Suppressor macrophage treated with lipopolysaccharide for 4 hours (primary cell): ENCODE measurements at places on chromosomes 3 and 15.

DNA sequence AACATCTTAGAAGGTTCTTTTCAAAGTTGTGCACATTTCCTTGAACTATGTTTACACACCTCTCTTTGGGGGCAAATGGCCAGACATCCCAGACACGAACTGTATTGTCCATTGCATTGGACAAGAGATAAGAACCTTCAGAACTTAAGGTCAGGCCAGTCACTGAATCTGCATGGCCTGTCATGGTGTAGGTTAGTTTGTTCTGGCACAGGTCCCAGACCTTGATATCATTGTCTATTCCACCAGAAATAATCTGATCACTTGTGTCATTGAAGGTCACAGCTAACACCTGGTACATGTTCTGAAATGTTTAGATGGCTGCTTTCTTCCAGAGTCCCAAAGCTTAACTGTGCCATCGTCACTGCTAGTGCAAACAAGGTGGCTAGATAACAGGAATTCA, 55.7 kb downstream of the KCNAB1 start:
- DNase-seq, result no peak

DNA sequence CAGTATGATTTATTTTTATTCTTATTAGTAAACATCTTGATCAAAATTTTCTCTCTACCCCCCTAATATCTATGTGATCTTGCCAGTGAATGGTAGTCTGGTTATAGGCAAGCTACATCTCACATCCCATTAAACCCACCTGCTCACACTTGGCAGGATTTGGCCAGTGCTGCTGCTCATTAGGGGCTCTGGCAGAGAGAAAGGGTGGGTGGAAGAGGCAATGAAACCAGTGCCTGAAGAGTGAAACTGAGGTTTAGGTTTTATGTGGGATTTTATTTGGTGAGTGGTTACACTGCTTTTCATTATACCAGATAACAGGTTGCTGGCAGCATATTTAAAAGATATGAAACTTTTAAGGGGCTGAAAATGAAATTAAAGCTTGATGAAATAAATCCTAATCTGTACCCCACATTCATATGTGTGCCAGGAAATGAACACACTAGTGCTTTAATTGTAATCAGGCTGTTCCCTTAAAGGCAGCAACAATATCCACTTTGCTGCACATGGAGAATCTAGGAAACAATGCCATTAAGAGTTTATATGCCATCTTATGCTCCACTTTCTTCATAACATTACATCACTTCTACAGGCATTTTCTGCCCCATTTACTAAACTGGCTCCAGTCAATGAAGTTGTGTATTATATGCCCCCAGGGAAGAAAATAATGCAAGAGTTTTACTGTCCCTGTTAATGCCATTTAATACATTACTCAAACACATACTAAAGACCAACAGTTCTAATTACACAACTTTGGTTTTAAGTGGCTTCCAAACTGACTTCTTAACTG, 688.7 kb downstream of the MECOM start:
- no peak for DNase-seq

- no peak for DNase-seq
These were observed 14.5 kb downstream of the NUP210 start for GRCh38 chr3:13405614-13406013.

DNA sequence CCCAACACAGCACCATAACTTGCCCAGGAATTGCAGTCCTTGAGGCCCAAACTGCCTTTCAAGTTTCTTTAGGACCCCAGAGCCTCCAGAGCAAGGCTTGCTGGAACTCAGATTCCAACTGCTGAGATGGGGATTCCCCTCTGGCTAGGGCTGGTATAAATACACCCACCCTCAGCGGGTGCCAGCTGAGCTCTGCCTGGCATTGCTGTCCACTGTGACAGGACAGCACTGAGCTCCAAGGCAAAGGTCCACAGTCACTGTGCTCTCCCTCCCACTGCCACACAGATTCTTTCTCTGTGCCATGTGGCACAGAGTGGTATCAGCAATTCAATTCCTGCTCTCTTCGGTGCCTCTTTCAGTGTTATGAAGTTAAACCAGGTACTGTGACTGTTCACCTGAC, 304.2 kb upstream of the LMCD1 start:
- DNase-seq, result no peak

GRCh38 chr3:141385406-141386125, 17.3 kb downstream of the ZBTB38 start:
- no peak for DNase-seq

GRCh38 chr3:114659109-114660061, 365.6 kb downstream of the TIGIT start:
- no peak for DNase-seq

DNA sequence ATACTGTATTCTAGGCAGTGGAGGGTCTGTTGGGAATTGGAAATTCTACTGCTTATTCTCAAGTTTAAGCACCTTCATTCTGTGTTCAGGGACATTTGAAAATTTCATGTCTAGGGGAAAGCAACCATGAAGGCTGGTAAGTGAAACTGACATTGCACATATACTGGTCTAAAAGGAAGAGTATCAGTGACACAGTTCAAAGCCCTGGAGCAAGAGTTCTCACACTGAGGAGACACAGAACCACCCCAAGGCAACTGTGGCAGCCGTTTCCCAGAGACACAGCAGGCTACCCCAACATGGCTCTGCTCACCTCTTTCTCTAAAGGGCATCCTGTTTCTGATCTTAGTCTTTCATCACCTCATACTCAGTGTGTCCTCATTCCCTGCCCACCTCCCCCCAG, 67.5 kb downstream of the KCNMB2 start:
- DNase-seq, result no peak

- no peak for DNase-seq
These were observed 77.2 kb downstream of the CEMIP start for GRCh38 chr15:80856400-80856799.

DNA sequence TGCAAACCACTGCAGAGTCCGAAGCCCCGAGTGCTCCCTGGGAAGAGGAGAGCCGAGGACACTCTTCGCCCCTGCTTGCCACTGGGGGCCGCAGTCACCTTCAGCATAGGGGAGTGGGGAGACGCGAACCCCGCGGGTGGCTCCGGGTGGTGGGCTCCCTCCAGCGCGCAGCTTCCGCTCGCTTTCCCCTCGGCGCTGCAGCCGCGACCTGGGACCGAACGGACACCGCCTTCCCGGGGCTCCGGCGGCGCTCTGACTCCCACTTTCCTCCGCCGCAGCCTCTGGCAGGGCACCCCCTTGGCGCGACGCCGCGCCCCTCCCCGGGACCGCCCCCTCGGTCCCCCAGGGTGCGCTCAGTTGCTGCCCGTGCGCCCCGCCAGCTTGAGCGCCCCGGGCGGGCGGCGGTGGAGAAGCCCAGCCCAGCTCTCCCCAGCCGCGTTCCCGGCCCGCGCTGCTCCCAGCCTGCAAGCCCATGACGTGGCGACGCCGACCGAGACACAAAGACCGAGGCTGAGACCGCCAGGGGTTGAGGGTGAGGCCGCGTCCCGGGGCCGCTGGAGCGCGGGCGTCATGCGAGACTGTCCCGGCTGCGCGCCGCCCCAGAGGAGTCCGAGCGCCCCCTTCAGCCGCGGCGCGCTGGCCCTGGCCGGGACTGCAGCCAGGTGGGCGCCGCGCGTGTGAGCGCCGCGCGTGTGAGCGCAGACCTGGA, at the start of gene MINAR1:
Gene MINAR1 (plus strand): TSS at position 701 of the 709 bp plus-strand sequence. CDS start 23,812 bp downstream, outside the sequence.
- peak; percentile 15 for DNase-seq

DNA sequence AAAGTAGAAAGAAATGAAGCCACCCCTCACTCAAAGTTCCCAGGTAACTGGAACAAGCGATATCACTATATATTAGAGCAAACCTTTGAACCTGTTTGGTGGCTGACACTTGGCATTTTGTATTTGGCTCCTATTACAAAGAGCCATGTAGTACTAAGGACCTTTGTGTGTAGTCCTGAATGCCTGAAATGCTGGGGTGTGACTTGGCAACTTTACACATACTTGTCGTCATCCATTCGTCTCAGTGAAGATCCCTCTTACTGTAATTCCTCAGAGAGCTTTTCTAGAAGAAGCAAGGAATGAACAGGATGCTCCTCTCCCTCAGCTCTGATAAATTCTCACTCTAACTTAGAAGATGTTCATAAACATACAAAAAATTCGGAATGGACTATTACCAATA, 216.1 kb upstream of the CDIN1 start:
- no peak for DNase-seq

GRCh38 chr3:110618512-110619226, 452.9 kb upstream of the NECTIN3 start:
- no peak for DNase-seq

DNA sequence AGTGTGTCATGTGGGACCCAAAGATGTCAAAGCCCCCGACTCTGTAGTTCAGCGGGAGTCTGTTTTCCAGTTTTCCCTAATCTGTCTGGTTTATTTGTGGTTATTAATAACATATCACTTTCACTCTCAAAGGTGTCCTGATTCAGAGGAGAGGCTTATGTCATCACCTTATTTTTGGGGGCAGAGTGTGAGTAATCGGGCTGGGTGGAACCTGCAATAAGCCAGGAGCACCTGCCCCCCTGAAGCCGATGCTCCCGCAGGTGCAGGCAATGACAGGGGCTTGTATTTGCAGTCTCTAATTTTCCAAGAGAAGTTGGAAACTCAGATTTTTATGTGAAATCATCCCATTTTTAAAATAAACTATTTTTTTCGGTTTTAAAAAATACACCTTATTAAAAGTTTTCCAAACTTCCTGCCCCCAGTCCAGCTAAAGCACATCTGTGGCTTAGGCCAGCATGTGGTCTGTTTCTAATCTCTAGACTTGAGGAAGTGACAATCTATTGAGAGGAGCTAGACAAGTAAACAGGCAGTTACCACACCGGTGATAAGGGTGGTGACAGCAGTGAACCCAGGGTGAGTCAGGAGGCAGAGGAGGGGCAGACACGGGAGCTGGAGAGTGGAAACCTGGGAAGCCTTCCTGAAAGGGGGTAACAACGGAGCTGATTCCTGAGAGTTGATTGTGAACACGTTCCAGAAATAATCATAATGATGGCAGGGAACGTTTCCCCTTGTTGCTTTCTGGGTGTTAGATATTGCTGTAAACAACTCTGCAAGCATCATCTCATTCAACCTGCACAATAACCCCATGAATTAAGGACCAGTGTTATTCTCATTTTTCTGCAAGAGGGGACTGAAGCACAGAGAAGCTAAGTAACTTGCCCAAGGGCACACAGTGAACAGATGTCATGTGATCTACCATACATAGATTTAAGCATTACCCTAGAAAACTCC, 37.2 kb downstream of the BHLHE40 start:
- peak; percentile 56 for DNase-seq

- DNase-seq, result no peak
These were observed 614.8 kb downstream of the ZIC1 start for GRCh38 chr3:148023994-148024393.

- no peak for DNase-seq
These were observed 18.4 kb downstream of the UMPS start for GRCh38 chr3:124748560-124749198.

DNA sequence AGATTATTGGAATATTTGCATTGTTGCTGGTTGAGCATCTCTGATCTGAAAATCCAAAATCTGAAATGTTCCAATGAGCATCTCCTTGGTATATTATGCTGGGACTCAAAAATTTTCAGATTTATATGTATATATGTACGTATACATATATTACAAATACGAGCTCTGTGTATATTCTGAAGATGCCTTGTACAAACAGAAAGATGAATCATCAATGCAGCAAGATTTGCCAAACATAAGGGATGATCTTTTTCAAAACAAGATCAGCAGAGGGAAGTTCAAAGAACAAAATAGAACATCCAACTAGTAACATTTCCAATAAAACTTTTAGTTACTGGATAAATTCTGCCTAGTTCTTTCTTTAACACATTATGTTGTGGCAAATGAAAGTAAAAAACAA, 42.5 kb downstream of the HERC1 start:
- DNase-seq, result no peak

DNA sequence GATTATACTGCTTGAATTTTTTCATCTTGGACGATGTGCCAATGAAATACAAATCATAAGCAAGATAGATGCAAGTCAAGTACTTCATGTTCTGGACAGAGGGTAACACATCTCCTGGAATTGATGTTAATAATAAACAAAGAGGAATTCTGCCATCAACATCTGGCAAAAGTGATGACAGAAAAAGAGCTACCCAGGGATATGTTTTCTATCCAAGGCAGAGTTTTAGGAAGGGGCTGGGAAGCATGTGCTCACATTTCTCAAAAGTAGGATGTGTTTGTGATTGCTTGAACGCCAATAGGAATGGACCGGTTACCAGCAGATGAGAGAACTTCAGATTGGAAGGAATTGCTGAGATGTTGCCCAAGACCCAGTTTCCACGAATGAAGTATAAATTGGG, 242.6 kb upstream of the AGTR1 start:
- no peak for DNase-seq

DNA sequence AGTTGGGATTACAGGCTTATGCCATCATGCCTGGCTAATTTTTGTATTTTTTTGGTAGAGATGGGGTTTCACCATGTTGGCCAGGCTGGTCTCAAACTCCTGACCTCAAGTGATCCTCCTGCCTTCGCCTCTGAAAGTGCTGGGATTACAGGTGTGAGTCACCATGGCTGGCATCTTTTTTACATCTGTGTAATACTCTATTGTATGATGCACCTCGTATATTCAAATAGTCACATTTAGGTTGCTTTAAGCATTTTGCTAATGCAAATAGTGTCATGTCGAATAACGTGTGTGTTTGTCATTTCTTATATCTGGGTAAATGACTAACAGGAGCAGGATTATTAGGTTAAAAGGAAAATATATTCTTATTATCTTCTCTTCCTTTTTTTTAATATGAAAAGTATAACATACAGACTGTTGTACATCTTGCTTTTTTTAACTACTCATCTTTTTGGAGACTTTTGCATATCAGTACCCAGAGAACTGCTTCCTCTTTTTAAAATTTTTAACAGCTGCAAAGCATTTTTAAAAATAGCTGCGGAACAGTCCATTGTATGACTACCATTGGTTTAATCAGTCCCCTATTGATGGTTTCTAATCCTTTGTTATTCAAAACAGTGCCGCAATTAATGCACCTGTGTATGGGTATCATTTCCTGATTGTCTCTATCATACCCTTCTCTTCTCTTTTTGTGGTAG, 13.4 kb downstream of the SCAMP5 start:
- DNase-seq, result peak; percentile 43

GRCh38 chr3:81742581-81742980, 18.9 kb downstream of the GBE1 start:
- no peak for DNase-seq

GRCh38 chr3:17583530-17583929, 158.9 kb downstream of the TBC1D5 start:
- DNase-seq, result no peak

DNA sequence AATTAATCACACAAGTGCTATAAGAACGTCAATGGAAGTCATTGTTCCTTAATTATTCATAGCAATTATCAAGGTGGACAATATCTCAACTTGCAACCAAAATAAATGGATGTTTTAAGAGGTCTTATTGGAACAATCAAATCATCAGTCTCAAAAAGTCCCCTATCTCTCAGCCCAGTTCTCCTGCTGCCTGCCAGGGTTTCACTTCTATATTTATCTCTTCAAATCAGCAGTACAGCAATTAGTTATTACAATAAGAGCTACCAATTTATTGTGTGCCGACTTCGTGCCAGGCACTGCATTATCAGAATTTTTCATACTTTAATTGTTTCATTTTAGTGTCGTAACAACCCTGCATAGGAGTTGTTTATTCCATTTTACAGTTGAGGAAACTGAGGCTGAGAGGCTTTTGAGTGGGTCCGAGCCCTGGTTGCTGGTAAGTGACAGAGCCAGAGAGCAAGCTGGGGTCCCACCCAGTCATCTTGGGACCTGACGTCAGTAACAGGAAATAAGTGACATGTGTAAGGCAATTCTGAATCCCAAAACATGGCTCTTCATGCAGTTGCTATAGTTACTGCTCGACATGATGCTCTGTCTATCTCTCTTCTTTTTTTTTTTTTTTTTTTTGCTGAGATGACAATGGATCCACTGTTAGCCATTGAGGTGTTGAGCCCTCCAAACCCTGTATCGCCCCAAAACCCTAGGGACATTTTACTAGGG, 8.8 kb upstream of the KCTD6 start:
- DNase-seq, result peak; percentile 56

- no peak for DNase-seq
These were observed 373.9 kb upstream of the CFAP20DC start for GRCh38 chr3:59423707-59424106.
